Daoy (cell line): ENCODE measurements at places on chromosomes 6 and 20.

DNA sequence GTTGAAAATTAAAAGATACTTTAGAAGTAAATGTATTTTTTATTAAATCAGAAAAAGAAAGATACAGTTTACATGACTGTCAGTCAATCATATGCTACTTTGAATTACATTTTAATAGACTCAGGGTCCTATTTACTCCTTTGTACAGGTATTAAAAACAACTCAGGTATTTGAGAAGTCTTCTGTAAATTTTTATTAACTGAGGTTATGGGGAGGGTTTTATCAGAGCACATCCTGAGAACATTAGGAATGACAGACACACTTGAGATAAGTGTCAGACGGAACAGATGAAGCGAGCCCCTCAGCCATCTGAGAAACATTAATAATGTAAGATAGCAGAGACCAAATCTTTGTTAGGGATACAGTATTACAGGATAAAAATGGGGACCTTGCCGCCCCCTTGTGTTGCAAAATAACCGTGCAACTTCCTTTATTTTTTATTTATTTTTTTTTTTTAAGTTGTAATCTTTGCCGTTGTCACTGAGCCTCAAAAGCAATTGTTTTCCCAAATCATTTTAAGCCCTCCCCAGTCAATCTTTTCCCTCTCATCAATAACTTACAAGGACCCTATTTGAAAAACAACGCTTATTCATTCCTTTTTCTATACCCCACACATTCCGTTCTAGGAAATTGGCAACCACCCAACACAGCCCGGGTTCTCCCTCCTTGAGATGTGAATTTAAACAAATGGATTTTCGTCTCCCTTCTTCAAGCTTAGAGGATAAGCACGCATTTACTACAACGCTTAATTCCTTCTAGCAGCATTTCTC is 126.7 kb downstream of the BCAS1 start:
- peak; percentile 27 for DNase-seq

GRCh38 chr6:162468326-162468725 is 259.2 kb downstream of the PRKN start:
- DNase-seq, result no peak

- no peak for DNase-seq
Measured at GRCh38 chr6:169160091-169160854, 93.4 kb downstream of the THBS2 start.

GRCh38 chr6:13484138-13484708 is 3.2 kb downstream of the GFOD1 start:
- DNase-seq, result no peak

- DNase-seq, result no peak
Measured at GRCh38 chr6:36171573-36171972, 25.0 kb upstream of the BRPF3 start.

DNA sequence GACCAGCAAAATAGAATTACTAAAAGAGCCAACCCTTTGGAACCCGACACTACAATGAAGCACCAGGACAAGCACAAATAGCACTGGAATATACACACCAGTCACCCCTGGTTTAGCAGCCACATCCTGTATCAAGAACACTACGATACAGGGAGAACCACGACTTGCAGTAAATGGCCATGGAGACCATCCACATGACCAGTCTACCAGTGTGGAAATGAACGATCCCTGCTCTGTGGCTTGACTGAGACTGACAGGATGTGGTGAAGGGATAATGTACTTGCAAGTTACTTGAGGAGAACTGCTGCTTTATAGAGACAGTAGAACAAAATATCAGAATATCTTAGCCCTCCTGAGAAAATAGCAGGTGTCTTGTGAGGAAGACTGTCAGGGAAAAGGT is 169.6 kb downstream of the COL9A1 start:
- DNase-seq, result no peak

GRCh38 chr6:73064266-73064665 is 161.0 kb downstream of the KHDC1L start:
- DNase-seq, result no peak

- peak; percentile 19 for DNase-seq
Measured at GRCh38 chr6:167401525-167402194, 76.8 kb downstream of the TTLL2 start.

- DNase-seq, result no peak
Measured at GRCh38 chr6:70285201-70285600, 17.7 kb downstream of the COL9A1 start.

DNA sequence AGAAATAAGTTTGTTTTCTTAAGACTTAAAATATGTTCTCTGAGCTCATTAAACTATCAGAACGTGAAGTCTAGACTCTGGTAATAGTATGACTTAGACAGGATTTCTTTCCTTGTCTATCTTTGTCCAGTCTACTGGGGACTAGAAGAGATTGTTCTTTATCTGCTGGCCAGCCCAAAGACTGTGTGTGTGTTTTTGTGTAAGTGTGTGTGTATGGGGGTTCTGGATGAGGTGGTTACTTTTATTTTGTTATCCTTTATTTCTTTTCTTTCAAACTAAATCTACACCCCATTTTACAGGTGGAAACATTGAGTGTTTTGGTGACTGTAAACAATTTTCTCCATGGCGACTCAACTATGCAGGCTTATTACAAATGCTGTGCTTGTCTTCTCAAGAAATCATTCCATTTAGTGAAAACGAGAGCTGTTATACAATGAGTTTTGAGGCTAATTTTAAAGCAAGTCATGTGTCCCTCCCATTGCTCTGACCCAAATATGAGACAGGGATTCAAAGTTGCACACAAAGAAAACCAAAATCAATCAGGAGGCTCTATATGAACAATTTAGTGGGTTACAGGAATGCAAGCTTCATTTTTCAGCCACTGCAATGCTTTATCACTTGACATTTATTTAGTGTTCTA is 97.6 kb downstream of the ELOVL5 start:
- DNase-seq, result no peak

- DNase-seq, result no peak
Measured at GRCh38 chr6:146341493-146342230, 202.0 kb upstream of the RAB32 start.

- no peak for DNase-seq
Measured at GRCh38 chr20:5987383-5987782, 36.9 kb downstream of the MCM8 start.

- DNase-seq, result no peak
Measured at GRCh38 chr6:45417436-45417835, 39.7 kb upstream of the SUPT3H start.

GRCh38 chr6:51533962-51534361 is 553.5 kb downstream of the PKHD1 start:
- DNase-seq, result no peak

DNA sequence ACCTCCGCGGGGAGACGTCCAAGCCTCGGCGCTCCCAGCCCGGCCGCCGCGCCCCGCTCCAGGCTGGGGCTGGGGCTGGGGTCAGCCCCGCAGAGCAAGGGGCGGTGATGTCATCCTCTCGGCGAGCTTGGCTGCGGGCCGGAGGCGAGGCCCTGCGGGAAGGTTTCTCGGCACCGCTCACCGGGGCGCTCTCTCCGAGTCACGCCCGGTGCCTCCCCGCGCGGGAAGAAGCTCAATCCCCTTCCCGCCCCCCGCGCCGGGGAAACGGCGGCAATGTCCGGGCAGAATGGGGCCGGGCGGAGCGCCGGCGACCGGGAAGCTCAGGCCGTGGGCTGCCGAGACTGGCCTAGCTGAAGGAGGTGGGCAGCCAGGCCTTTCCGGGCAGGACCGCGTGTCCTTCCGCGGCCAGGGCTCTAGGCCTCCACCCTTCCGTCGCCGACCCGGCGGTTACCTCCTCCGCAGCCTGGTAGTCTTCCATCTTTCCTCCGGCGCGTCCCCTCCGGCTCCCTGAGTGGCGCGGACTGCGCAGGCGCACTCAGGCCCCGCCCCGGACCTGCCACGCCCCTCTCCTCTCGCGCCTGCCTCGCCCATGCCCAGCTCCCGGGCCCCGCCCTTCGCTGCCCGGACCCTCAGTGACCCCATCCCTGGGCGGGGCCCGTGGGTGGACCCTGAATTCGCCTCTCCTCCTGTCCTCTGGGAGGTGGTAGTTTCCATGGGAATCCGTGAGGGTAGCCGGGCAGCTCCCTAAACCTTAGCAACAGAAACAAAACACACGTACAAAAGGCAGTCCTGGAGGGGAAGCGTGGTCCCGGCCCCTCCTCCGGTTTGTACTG is at the start of gene DYNLT1:
TSS of gene DYNLT1 (minus strand) at position 513 of the 833 bp plus-strand sequence. CDS start at position 478, 35 bp downstream.
- DNase-seq, result peak; percentile 97

DNA sequence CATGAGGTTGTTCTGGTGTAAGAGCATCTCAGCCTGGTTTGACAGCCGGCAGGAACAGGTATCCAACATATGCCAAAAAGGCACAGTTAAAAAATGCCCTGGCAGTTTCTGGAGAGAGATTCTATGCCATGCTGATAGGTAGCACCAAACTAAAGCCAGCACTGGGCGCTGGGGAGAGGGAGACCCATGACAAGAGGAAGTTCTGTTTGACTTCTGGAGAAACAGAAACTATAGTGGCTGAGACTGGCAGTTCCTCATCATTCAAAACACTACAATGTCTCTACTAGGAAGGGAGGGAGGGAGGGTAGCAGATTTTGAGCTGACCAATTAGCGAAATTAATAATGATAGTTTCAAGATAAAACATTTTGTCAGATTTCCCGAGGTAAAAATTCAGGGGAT is 174.1 kb downstream of the ADAT2 start:
- DNase-seq, result no peak

GRCh38 chr20:20303742-20304141 is 64.2 kb upstream of the INSM1 start:
- peak; percentile 21 for DNase-seq

GRCh38 chr6:87724983-87725811 is 23.2 kb upstream of the AKIRIN2 start:
- DNase-seq, result no peak

DNA sequence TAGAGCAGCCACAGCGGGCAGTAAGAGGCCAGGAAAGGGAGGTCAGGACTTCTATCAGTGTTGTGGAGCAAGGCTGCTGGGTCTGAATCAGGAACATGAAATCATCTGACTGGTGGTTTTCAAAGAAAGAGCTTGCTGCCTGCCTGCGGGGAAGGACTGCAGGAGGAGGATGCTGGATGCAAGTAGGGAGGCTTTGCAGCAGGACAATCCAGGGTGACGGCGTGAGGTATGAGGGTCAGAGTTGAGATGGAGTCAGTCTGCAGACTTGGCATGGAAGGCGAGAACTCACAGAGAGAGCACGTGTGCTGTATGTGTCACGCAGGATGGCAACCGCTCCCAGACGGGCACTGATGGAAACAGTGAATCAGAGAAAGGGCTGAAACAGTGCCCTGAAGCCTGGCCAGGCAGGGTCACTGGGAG is 59.2 kb upstream of the CD93 start:
- DNase-seq, result peak; percentile 82

DNA sequence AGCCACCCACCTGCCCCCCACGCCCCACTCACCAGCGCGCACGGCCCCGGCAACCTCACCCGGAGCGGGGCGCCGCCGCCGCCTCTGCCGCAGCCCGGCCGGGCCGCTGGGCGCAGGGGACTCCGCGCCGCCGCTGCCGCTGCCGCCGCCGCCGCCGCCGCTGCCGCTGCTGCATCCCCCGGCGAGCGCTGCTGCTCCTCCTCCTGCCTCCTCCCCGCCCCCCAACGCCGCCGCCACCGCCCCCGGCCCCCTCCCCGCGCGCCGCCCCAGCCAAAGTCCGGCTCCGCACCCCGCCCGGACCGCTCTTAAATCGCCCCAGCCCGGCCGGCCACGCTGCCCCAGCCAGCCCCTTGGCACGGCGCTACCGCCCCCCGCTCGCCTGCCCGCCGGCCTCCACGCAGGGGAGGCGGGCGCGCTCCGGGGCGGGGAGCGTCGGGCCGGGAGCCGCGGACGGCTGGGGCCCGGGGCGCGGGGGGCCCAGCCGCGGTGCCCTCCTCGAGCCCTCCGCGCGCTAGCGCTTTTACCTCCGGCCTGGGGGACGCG is at the start of gene SULF2:
TSS of gene SULF2 (minus strand) at position 171 of the 543 bp plus-strand sequence. CDS start 28,118 bp downstream, outside the sequence.
- no peak for DNase-seq

GRCh38 chr6:170584954-170585498 is 589 bp upstream of the PDCD2 start:
- no peak for DNase-seq

DNA sequence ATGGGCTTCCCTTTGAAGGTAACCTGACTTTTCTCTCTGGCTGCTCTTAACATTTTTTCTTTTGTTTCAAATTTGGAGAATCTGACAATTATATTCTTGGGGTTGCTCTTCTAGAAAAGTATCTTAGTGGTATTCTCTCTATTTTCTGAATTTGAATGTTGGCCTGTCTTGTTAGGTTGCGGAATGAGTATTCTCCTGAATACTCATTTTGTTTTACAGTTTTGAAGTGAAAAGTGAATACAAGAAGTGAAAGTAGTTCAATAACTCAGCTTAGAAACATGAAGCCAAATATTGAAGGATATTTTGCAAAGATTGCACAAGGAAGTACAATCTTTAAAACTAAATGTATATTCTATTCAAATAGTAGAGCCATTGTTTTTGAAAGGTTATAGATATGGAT is 120.2 kb upstream of the MAP3K4 start:
- no peak for DNase-seq

DNA sequence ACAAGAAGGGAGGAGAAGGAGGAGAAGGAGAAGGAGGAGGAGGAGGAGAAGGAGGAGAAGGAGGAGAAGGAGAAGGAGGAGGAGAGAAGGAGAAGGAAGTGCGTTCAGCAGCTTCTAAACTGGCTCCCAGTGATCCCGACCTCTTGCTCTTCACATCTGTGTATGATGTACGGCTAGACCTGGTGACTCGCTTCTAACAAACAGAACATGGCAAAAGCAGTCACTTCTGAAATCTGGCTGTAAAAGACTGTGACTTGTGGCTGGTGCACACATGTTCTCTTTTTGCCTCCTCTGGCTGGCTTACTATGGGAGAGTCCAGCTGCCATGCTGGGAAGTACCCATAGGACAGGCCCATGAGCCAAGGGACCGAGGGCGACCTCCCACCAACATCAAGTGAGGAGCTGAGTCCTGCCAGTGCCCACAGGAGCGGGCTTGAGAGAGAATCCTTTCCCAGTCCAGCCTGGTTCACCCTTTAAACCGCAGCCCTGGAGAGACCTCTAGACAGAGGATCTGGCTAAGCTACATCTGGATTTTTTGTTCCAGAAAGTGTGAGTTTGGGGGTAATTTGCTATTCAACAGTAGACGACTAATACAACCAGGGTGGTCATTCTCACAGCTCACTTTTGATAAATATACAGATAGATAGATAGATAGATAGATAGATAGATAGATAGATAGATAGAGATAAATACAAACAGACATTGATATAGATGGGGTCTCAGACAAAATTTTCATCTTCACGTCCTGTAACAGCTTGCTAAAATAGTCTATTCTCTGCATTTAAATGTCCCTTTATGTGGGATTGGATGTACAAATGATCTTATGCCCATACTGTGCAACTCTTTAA is 42.3 kb downstream of the RPP40 start:
- no peak for DNase-seq

- DNase-seq, result no peak
Measured at GRCh38 chr6:138480279-138480949, 18.9 kb downstream of the NHSL1 start.
